ENCODE measurements at places on chromosomes 12 and 14. TPM values are rescaled to one million over a fixed set of nuclear protein-coding genes. Genes with fewer than 3 reads are reported as not detected.

Gene MRPL42
- 39.9 TPM for total RNA-seq

GRCh38 chr14:104342435-104343293 is 204.3 kb downstream of the KIF26A start:
- peaks cover 7% of the 10 kb centered on the region for H3K4me1 ChIP-seq
- peaks cover 21% of the 10 kb centered on the region for H3K27me3 ChIP-seq
- H3K27ac ChIP-seq: no peak overlapping the region
- no peak overlapping the region for H3K4me3 ChIP-seq

- H3K4me3 ChIP-seq: peak overlapping the region; percentile 91
- H3K27me3 ChIP-seq: no peaks in the 10 kb centered on the region
- peak overlapping the region; percentile 100 for H3K27ac ChIP-seq
- H3K36me3 ChIP-seq: peaks cover 20% of the 10 kb centered on the region
Measured at GRCh38 chr14:22520796-22521195, 68.2 kb downstream of the DAD1 start.

DNA sequence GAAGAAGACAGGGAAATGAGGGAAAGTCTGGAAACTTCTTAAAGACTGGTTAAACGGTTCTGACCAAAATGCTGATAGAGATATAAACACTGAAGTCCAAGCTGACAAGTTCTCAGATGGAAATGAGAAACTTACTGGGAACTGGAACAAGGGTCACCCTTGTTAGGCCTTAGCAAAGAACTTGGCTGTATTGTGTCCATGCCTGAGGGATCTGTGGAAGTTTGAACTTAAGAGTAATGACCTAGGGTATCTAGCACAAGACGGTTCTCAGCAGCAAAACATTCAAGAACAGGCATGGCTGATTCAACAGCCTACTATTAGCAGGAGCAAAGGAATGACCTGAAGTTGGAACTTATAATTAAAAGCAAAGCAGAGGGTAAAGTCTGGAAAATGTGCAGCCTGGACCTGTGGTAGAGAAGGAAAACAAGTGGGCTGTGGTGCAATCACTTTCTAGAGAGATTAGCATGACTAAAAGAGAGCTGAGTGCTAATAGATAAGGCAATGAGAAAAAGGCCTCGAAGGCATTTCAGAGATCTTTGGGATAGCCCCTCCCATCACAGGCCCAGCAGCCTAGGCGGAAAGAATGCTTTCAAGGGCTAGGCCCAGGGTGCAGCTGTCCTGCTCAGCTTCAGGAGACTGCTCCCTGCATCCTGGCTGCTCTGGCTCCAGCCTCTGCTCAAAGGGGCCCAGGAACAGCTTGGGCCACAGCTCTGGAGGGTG is 60.3 kb downstream of the ATP2B1 start:
- peaks cover 49% of the 10 kb centered on the region for H3K4me1 ChIP-seq
- no peak for DNase-seq
- H3K36me3 ChIP-seq: peaks cover 9% of the 10 kb centered on the region

- peak overlapping the region; percentile 92 for H3K4me3 ChIP-seq
- no peaks in the 10 kb centered on the region for H3K27me3 ChIP-seq
- H3K36me3 ChIP-seq: no peaks in the 10 kb centered on the region
- peaks cover 56% of the 10 kb centered on the region for H3K4me1 ChIP-seq
- no peak for DNase-seq
Measured at GRCh38 chr14:54487771-54488170, 1.0 kb downstream of the GMFB start.

Data from T-helper 17 cell (primary cell).